ENCODE measurements at places on chromosomes 11 and 22.

- no peak for DNase-seq
Measured at GRCh38 chr11:34318111-34319037, 39.4 kb downstream of the ABTB2 start.

- DNase-seq, result no peak
Measured at GRCh38 chr11:74272276-74272675, 39.2 kb downstream of the P4HA3 start.

- DNase-seq, result no peak
Measured at GRCh38 chr22:38775656-38776055, 18.3 kb downstream of the DNAL4 start.

DNA sequence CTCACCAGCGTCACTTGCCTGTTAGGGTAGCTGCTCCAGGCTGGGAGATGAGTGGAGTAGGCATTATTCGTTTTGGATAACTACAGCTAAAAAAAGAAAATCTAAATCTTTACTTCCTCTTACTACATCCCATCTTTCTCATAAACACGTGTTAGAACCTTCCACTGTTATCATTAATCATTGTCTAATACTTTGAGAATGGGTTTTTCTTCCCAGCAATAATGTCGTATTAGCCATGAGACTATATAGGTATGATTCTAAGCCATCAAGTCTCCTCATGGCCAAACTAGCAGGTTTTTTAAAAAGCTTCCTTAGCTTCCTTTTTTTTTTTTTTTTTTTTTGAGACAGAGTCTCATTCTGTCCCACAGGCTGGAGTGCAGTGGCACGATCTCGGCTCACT is 3.9 kb upstream of the TEF start:
- no peak for DNase-seq

DNA sequence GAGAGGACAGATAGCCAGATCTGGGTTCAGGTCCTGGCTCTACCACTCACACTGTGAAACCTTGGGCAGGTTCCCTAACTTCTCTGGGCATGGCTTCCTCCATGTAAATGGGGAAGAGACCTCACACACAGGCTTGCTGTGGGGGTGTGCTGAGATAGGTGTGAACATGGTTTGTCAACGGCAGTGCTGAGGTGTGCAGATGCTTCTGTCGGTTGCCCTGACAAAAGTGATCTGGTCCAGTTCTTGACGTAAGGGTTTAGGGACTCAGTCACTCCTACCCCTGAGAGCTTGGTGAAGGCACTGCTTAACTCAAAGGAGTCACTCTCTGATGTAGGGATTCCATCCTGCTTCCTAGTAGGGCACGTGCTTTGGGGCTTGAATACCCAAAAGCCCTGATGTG is 2.0 kb downstream of the C1QTNF4 start:
- no peak for DNase-seq

Measured in effector memory CD8-positive, alpha-beta T cell (primary cell).